ENCODE measurements at places on chromosomes 1 and 21.

- DNase-seq = no peak
Observed at GRCh38 chr1:203985044-203985443, 87.9 kb upstream of the SOX13 start.

DNA sequence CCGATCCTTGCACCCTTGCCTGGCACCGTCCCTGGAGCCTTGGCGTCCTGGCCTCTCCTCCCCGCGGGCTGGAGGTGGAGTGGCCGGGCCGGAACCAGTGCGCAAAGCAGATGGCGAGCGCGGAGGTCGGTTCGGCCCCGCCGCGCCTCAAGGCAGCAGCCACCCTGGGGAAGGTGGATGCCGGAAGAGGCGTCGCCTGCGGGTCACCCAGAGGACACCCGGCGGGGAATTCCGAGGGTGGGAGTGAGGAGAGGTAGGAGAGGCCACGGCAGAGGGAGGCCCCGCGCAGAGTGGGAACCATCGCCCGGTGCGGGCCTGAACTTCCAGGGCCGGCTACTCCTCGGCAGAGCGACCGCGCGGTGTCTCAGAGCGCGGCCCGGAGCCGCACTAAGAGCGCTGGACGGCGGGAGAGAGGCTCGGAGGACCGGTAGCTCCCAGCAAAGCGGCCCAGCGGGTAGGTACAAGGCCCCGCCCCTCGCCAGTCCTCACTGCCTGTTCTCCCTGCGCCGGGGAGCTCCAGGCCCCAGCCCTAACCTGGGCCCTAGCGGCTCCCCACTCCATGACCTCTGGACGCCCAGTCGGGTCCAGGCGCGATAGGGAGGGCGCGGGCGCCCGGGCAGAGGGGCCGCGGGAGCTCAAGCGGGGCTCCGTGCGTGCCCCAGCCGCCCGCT, at the start of gene RNF207:
RNF207 (plus strand) TSS at position 271 of the 671 bp plus-strand sequence. CDS start 417 bp downstream, outside the sequence.
- peak; percentile 96 for DNase-seq

DNA sequence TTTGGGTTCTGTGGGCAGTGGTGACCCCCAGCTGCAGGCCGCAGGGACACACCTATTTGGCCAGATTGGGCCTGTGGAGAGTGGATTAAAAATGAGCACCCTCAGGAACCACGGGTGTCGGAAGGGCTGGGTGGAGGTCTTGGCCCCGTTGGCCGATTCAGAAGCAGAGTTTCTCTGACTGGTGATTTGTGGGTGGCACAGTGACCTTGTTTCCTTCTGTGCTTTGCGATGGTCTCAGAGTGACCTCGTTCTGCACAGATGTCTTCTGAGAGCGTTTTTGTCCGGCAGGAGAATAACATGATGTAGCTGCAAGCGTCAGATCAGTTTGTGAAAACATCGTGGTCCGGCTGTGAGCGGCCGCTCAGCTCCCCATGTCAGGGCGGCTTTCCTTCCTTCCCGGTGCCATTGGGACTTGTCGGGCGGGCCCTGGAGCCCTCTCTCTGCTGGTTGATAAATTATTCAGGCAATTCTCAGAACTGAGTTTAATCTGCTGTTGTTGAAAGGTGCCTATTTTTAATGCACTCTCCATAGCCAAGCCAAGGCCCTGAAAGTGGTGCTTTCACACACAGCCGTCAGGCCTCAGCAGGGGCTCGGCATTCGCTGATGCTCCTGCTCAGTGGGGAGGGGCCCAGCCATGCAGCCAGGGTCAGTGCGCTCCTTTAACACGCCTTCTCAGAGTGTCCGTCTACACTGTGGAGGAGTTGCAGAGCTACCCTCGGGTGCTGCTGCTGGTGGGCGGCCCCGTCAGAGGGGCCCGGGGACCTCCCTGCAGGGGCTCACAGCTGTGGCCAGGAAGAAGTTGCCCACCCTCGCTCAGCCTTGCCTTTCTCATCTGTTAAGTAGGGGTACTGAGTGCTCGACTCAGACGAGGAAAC, 26.8 kb downstream of the TRPM2 start:
- no peak for DNase-seq

DNA sequence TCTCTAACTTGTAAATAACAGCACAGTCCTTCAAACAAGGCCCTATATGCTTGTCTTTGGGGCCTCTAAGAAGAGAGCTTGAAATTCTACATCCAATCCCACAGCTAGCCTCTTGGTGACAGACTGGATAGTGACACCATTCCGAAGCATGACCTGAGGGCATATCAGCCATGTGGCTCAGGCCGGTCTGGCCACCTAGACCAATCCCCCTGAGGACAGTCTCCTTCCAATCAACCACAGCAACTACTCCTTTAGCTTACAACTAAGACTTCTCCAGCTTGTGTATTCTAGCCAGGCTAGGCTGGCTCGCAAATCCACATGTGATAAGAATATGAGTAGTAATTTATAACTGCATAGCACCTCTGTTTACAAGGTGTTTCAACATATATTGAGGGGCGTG, 14.0 kb downstream of the BCAR3 start:
- DNase-seq = no peak

GRCh38 chr1:116999596-116999995, 2.0 kb upstream of the CD101 start:
- DNase-seq = peak; percentile 1

DNA sequence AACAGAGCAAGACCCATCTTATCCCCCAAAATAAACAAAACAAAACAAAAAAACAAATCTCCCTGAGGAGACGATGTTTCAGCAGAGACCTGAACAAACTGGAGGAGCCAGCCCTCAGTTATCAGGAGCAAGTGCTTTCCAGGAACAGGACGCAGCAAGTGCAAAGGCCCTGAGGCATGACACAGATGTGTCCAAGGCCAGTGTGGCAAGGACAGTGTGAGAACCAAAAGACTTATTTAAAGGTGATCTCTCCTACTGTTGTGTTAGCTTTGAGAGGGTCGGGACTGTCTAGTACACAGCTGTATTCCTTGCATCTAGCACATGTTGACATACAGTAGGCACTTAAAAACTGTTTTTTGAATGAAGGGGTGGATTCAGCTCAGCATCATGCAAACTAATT, 48.0 kb downstream of the FOXD2 start:
- DNase-seq = no peak

DNA sequence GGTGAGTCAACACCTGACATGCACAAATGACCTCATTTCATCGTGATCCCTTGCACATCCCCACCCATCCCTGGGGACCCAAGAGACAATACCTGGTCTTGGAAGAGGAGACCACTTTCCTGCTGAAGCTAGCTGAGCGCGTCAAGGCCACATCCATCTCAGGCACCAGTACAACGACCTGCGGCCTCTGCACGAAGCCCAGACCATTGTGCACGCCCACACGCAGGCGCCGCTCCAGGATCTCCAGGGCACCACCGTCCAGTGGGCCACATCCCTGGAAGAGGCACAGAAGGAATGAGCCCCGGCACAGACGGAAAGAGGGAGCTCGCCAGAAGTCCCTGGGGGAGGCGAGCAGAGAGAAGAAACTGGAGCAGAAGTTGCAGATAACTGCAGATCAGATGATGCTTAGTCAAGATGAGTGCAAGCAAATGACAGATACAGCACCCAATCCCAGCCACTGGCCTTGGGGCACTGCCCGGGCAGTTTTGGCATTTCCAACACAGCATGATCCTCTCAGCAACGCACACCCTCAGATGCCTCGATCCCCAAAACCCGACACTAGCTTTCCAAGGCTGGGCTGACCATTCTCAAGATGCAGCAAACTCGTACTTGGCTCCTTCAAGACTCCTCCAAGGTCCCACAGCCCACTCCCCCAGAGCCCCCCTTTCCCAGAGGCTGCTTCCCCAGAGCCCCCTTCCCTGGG, 44.1 kb downstream of the NPHP4 start:
- no peak for DNase-seq

DNA sequence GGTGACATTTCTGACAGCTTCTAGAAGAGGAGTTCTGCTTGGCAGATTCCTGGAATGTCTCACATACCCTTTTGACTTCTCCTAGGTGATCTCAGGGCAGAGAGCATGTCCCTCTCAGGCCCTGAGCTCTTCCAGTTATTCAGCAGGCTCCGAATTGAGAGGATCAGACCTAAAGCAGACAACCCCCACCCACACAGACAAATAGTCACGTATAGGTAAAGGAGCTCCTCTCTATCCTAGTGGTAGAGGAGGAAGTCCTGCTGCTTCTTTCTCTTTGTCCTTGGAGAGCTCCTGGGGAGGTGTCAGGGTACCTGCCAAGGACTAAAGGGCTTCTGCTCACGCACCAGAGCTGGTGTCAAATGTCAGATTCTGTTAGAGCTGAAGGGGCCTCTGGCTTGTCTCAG, 128.1 kb downstream of the IER5 start:
- no peak for DNase-seq

GRCh38 chr21:18443085-18443484, 39.5 kb upstream of the TMPRSS15 start:
- DNase-seq = no peak

DNA sequence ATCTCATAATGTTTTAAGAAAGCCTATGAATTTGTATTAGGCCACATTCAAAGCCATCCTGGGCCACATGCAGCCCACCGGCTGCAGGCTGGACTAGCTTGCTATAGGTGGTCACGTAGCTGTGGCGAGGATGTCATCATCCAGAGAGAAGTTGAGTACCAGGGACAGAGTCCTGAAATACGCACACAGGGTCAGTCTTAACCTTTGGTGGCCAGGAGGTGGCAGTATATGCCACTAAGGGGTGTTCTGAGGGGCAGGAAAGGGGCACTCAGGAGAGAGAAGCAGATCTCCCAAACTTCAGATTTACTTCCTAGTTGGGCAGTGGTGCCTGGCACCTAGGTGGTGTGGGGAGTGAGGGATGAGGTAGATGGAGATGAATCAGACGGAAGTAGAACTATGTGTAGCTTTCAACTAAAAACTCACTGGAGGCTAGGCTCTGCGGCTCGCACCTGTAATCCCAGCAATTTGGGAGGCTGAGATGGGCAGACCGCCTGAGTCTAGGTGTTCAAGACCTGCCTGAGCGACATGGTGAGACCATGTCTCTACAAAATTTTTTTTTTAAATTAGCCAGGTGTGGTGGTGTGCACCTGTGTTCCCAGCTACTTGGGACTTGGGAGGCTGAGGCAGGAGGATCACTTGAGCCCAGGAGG, 16.3 kb upstream of the CDK18 start:
- DNase-seq = peak; percentile 88

DNA sequence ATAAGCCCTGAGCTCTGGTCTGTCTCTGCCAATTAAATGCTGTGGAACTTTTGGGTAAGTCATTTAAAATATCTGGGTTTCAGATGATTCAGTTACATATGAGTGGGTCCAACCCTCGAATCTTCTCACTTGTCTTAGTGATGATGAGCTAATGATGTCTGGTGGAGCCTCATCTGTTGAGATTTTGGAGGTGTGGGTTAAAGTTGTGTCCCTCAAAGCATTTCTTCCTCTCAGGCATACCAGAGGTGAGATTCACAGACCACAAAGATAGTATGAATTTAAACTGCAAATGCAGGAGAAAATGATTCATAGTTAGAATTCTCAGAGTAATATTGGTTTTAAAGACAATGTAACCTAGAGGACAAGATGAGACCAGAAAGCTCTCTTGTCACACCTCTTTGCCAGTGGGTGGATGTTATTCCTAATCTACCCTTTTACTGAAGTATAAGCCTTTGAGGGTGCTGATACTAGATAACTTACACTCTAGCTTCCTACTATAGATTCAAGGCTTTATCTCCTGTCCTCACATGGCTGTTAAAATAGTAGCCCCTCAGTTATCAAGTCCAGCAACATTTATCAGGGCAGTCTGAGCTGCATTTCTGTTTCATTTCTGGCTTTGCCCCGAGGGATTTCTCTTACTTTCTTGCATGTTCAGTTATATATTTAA, 90.7 kb downstream of the MT1HL1 start:
- no peak for DNase-seq

- peak; percentile 100 for DNase-seq
Observed at GRCh38 chr1:54016343-54017282, 1.4 kb downstream of the LDLRAD1 start.

DNA sequence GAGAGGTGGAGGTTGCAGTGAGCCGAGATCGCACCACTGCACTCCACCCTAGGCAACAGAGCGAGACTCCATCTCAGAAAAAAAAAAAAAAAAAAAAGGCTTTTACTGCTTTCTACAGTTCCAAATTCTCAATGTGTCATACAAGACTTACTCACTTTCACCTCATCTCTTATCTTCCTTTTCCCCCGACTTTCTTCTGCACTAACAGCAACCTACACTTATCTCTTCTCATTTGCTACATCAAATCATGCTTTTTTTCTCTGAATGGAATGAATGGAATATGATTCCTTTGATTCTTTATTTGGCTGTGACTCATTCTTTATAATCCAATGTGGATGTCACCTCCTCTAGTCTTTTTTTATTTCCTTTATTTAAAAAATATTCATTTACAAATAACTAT, 168.4 kb upstream of the DMRTA2 start:
- DNase-seq = no peak

- peak; percentile 7 for DNase-seq
Observed at GRCh38 chr1:155773221-155773620, 83.8 kb downstream of the GON4L start.

DNA sequence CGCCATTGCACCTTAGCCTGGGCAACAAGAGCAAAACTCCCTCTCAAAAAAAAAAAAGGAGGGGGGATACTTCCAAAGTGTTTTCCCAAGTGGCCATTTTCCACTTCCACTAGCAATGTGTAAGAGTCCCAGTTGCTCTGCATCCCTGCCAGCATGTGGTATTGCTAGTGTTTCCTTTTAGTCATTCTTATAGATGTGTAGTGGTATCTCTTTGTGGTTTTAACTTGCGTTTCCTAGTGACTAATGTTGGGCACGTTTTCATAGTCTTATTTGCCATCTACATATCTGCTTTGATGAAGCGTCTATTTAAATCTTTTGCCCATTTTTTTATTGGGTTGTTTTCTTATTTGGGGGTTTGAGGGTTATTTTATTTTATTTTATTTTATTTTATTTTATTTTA, 31.1 kb downstream of the INAVA start:
- no peak for DNase-seq

- no peak for DNase-seq
Observed at GRCh38 chr1:223486932-223487886, 94.0 kb downstream of the CCDC185 start.

DNA sequence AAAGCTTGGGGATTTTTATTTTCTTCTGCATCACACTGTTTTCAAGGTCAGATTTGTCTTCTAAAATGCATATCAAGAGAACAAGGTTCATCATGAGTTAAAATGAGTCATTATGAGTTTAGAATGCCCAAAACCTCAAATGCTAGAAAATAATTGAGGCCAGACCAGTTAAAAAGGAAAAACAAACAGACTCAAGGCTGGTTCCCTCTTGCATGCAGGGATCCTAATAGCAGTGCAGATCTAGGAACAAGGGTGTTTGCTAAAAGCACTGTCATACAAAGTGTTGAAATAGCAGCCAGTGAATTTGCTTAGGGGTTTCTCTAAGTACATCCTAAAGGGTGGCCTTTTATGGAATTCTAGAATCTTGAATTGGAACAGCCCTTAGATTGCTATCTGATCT, 15.3 kb downstream of the BEND5 start:
- no peak for DNase-seq

- DNase-seq = no peak
Observed at GRCh38 chr1:194133152-194133551, 946.7 kb upstream of the B3GALT2 start.

- DNase-seq = peak; percentile 17
Observed at GRCh38 chr1:183223467-183223866, 37.4 kb downstream of the LAMC2 start.

Measured in DMS53 (cell line).